ENCODE measurements at places on chromosomes 4 and X. TPM values are rescaled to one million over a fixed set of nuclear protein-coding genes. Genes with fewer than 3 reads are reported as not detected.

PCDH19 gene
- total RNA-seq = not detected

ZNF711 gene
- 12.3 TPM for total RNA-seq

GRID2 gene
- not detected for total RNA-seq

AR gene
- not detected for total RNA-seq

CDKL5 gene
- 2.0 TPM for total RNA-seq

ABCG2 gene
- not detected for total RNA-seq

- DNase-seq = peak; percentile 7
These were observed 213.8 kb upstream of the RADX start for GRCh38 chrX:106397788-106398538.

- DNase-seq = no peak
These were observed 438.2 kb upstream of the PCDH7 start for GRCh38 chr4:30281986-30282385.

DNA sequence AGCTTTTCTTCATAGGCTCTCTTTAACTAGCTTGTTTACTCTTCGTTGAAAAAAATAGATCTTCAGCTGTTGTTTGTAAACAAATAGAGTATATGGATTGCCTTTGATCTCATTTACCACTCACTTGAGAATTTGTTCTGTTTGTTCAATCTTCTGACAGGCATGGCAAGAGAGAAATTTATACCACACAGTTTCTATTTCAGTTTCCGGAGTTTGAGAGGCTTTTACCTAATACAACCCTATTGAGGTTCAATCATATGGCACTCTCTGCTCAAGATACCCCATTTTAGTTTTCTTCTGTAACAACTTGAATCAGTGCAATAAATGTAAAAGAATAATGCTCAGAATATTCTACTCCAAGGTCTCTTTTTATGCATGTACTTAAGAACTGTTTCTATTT, 148.0 kb downstream of the EMCN start:
- DNase-seq = no peak

DNA sequence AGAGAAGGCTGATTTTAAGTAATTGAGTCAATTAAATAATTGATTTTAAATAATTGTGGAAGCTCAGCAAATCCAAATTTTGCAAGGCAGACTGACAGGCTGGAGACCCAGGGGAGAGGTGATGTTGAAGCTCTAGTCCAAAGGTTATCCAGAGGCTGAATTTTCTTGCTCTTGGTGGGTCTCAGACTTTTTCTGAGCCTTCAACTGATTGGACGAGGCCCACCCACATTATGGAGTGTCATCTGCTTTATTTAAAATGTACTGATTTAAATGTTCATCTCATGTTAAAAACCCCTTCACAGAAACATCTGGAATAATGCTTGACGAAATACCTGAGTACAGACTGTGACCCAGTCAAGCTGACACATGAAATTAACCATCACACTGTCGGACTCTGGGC, 11.7 kb upstream of the CYTL1 start:
- DNase-seq = no peak

- no peak for DNase-seq
These were observed 16.4 kb upstream of the CTBP1 start for GRCh38 chr4:1265351-1265750.
